ENCODE measurements at places on chromosomes 2 and 18. TPM values are rescaled to one million over a fixed set of nuclear protein-coding genes. Genes with fewer than 3 reads are reported as not detected.

- no peak overlapping the region for H3K4me3 ChIP-seq
- H3K27ac ChIP-seq, result no peak overlapping the region
- peaks cover 7% of the 10 kb centered on the region for H3K36me3 ChIP-seq
- H3K4me1 ChIP-seq, result no peaks in the 10 kb centered on the region
- no peak for DNase-seq
- no peaks in the 10 kb centered on the region for H3K27me3 ChIP-seq
Observed at GRCh38 chr2:146489386-146489785, 1355.4 kb upstream of the ACVR2A start.

GRCh38 chr2:112140205-112140802 lies 2.1 kb downstream of the FBLN7 start:
- peaks cover 14% of the 10 kb centered on the region for H3K36me3 ChIP-seq
- peaks cover 7% of the 10 kb centered on the region for H3K27me3 ChIP-seq
- peaks cover 29% of the 10 kb centered on the region for H3K4me1 ChIP-seq
- H3K27ac ChIP-seq, result peak overlapping the region; percentile 19

DNA sequence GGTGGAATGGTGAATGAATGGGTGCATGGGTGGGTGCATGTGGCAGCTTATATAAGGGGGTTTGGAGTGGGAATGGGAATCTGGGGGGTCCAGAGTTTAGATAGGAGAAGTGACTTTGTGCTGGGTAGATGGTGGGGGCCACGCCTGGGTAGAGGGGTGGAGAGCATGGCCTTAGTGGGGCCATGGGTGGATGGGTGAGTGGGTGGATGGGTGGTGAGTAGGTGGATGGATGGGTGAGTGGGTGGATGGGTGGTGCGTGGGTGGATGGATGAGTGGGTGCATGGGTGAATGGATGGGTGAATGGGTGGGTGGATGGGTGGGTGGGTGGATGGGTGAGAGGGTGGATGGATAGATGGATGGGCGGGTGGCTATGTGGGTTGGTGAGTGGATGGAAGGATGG lies 53.9 kb downstream of the MYO7B start:
- DNase-seq, result no peak
- no peaks in the 10 kb centered on the region for H3K36me3 ChIP-seq
- H3K4me3 ChIP-seq, result no peak overlapping the region
- no peaks in the 10 kb centered on the region for H3K4me1 ChIP-seq

DNA sequence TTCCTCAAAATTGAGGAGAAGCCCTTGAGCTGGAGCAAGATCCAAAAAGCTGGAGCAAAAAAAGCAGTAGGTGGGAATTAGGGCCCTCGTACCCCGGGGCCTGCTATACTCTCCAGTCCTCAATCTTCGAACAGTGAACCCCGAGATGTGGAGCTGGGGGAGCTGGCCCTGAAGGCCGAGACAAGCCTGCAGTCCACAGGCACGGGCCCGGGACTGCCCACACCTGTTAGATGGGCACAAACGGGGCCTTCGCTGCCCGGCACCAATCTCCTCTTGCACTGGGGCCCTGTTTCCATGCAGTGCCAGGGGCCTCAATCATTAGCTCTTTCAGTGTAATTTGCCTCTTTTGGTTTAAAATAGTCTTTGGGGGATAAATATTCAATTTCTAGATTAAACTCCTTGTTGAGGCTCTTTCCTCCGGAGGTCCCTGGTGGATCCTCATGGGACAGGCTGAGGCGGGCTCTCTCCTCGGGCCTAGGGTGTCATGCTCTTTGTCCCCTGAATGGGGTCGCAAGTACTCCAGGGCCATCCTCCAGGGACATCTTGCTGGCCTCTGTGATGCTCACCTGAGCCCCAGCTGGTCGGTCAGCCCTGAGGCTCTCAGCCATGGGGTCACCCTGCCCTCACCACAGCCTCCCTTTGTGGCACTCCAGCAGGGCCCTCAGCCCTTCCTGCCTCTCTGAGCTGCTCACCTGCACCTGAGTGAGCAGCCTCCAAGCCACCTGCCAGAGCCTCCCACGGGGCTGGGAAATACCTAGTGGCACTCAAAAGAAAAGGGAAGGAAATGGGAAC lies 223.6 kb downstream of the ALPK2 start:
- H3K27ac ChIP-seq, result no peak overlapping the region
- peaks cover 17% of the 10 kb centered on the region for H3K4me1 ChIP-seq
- H3K36me3 ChIP-seq, result no peaks in the 10 kb centered on the region
- no peak overlapping the region for H3K4me3 ChIP-seq
- DNase-seq, result no peak

- H3K36me3 ChIP-seq, result no peaks in the 10 kb centered on the region
- no peak for DNase-seq
- H3K27ac ChIP-seq, result no peak overlapping the region
- H3K4me3 ChIP-seq, result no peak overlapping the region
- H3K4me1 ChIP-seq, result peaks cover 25% of the 10 kb centered on the region
- H3K27me3 ChIP-seq, result no peaks in the 10 kb centered on the region
Observed at GRCh38 chr18:50816419-50817166, 3.2 kb downstream of the MRO start.

- no peaks in the 10 kb centered on the region for H3K27me3 ChIP-seq
- H3K27ac ChIP-seq, result no peak overlapping the region
- no peak for DNase-seq
- H3K36me3 ChIP-seq, result no peaks in the 10 kb centered on the region
- H3K4me1 ChIP-seq, result peaks cover 5% of the 10 kb centered on the region
- H3K4me3 ChIP-seq, result no peak overlapping the region
Observed at GRCh38 chr2:175861958-175862357, 140.1 kb downstream of the LNPK start.

DNA sequence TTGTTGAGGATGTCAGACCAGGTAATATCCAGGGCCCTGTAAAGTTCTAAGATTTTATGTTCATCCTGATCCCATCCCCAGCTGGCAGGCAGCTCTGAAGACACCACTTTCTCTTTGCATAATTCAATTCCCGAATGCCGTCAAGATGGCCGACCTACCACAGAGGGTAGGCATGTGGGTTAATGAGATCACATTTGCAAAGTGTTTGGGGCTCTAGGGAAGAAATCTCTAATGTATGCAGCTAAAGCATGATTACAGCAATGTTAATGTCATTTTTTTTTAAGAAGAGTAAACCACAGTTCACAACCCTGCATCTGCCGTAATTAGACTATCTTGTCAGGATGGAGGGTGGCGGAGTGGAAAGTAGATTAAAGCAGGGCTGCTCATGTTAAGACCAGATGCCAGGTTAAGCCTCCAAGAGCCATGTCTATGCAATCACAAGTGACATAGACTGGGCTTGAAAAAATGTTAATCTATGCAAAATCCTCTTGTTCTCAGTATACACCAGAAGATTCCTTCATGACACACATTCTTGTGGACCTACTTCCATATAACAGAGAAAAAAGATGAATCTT lies 131.4 kb downstream of the ALK start:
- H3K27me3 ChIP-seq, result no peaks in the 10 kb centered on the region
- no peak for DNase-seq
- H3K4me1 ChIP-seq, result peaks cover 8% of the 10 kb centered on the region
- no peaks in the 10 kb centered on the region for H3K36me3 ChIP-seq
- H3K27ac ChIP-seq, result peak overlapping the region; percentile 32

DNA sequence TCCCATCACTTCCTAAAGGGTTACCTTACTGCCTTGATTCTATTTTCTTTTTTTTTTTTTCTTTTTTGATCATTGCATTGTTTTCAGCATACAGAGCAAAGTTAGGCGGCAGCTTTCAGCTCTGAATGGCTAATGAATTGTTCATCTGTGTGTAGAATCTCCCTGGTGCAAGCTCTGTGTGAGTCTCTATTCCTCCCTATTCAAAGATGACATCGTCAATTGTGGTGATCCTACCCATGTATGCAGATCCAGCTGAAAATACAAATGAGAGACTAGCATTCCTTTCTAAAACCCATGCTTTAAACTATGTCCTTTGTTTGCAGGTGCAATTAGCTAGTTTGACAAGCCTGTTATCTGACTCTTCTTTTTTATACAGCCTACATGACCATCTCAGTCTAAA lies 539.0 kb downstream of the ARHGAP15 start:
- H3K27me3 ChIP-seq, result no peaks in the 10 kb centered on the region
- no peak for DNase-seq
- H3K4me3 ChIP-seq, result no peak overlapping the region
- peaks cover 7% of the 10 kb centered on the region for H3K36me3 ChIP-seq

DNA sequence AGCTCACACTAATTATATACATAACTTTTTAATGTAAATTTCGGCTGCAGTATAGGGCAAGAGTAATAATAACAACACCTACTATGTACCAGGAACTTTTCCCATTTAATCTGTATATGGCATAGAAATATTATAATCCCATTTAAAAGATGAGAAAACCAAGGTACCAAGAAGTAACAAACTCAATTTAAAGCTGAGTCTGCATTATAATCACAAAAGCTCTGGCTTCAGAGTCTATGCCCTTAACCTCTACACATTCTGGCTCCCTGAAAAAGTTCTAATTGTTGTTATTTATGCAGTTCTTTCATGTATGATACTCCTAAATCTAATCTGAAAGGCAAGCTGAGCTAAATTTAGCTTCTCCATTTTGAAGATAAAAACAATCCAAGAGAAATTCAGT lies 1675.1 kb upstream of the NXPH2 start:
- no peak for DNase-seq
- no peaks in the 10 kb centered on the region for H3K27me3 ChIP-seq
- H3K4me1 ChIP-seq, result no peaks in the 10 kb centered on the region
- H3K4me3 ChIP-seq, result no peak overlapping the region
- H3K27ac ChIP-seq, result no peak overlapping the region

- peaks cover 21% of the 10 kb centered on the region for H3K4me1 ChIP-seq
- no peak for DNase-seq
- H3K4me3 ChIP-seq, result no peak overlapping the region
Observed at GRCh38 chr18:58256316-58257080, 212.5 kb downstream of the NEDD4L start.

DNA sequence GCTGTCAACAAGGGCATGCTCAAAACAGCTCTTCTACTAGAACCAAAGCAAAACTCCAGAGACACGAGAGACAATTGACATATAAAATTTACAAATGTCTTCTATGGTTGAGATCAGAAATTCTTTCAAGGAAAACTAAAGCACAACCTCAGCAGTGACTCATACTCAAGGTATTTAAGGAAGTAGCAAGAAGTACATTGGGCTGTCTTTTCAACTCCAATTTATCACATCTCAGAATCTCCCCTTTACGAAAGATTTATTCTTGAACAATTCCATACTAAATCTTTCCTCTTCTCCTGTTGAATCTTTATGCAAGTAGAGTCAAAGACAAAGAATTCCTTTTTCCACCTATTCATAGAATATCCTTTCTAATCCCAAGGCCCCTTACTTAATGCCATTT lies 324.0 kb downstream of the IRS1 start:
- peaks cover 14% of the 10 kb centered on the region for H3K4me1 ChIP-seq
- H3K27ac ChIP-seq, result no peak overlapping the region
- no peak overlapping the region for H3K4me3 ChIP-seq
- no peaks in the 10 kb centered on the region for H3K27me3 ChIP-seq
- DNase-seq, result no peak

- peak; percentile 23 for DNase-seq
- peaks cover 6% of the 10 kb centered on the region for H3K36me3 ChIP-seq
- peaks cover 5% of the 10 kb centered on the region for H3K4me1 ChIP-seq
Observed at GRCh38 chr2:10900216-10901109, 11.3 kb upstream of the KCNF1 start.

- H3K4me3 ChIP-seq, result no peak overlapping the region
- no peaks in the 10 kb centered on the region for H3K27me3 ChIP-seq
- H3K4me1 ChIP-seq, result peaks cover 9% of the 10 kb centered on the region
- H3K27ac ChIP-seq, result no peak overlapping the region
- H3K36me3 ChIP-seq, result no peaks in the 10 kb centered on the region
Observed at GRCh38 chr2:67032076-67032475, 365.1 kb upstream of the ETAA1 start.

GRCh38 chr2:39179974-39180960 lies 59.4 kb upstream of the SOS1 start:
- H3K4me3 ChIP-seq, result no peak overlapping the region
- no peaks in the 10 kb centered on the region for H3K36me3 ChIP-seq
- H3K4me1 ChIP-seq, result peaks cover 9% of the 10 kb centered on the region

GRCh38 chr18:47174545-47175116 lies 1.5 kb downstream of the IER3IP1 start:
- no peak for DNase-seq
- no peak overlapping the region for H3K4me3 ChIP-seq
- no peak overlapping the region for H3K27ac ChIP-seq

DNA sequence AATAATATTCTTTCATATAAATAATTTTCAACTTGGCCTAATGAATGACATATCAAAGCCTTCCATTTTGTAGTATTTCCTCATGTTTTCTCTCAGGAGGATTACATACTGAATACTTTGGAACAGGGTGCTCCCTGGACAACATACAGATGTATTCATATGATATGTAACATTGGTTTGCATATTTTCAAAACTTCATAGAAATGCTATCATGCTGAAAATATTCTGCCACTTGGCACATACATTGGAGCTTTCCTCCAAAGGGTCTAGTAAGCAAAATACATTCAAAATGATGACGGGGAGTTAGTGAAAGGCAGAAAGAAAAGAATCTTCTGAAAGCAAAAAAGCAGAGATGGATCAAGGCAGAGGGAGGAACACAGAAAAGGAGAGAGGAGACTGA lies 38.1 kb upstream of the RTN4 start:
- H3K36me3 ChIP-seq, result no peaks in the 10 kb centered on the region
- H3K27ac ChIP-seq, result no peak overlapping the region
- H3K4me3 ChIP-seq, result no peak overlapping the region
- H3K27me3 ChIP-seq, result no peaks in the 10 kb centered on the region

DNA sequence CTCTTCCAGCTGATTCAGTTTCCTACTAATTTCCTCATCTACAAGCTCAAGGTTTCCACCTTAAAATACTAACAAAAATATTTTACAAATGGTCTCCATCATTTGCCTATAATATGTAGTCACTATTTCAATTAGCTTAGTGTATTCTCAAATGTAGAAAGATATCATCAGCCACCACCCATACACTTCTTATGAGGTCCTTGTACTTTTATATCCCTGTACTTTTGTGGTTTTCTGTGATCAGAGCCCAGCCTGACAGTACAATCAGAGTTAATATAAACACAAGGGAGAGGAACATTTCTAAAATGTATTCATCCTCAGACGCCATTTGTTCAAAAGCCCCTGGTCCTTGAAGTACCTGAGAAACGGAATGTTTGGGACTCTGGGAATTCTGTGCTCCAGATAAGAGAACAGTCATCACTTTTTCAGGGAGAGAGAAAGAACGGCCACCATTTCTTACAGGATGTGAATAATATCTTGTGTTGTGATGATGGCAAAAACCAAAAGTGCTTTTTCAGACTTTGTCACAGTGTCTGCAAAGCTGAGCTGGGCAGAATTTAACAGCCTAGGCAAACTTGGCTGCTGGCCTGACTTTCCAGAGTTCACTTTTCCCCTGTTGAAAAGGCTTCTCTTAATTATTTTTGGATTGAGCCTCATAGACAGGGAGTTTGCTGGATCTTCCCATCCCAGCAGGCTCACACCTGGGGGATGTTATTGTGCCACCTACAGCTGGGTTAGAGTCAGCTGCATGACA lies 361.7 kb upstream of the ACVR2A start:
- H3K4me1 ChIP-seq, result no peaks in the 10 kb centered on the region
- peaks cover 4% of the 10 kb centered on the region for H3K27me3 ChIP-seq
- H3K36me3 ChIP-seq, result no peaks in the 10 kb centered on the region
- H3K27ac ChIP-seq, result no peak overlapping the region

- H3K27ac ChIP-seq, result no peak overlapping the region
- H3K4me3 ChIP-seq, result no peak overlapping the region
- H3K27me3 ChIP-seq, result peaks cover 16% of the 10 kb centered on the region
- no peak for DNase-seq
Observed at GRCh38 chr18:77095391-77096371, 36.9 kb downstream of the MBP start.

TUBB8B gene
- total RNA-seq, result not detected

SULT1C4 gene
- total RNA-seq, result 8.0 TPM

POTEF gene
- 8.4 TPM for total RNA-seq

POTEJ gene
- total RNA-seq, result not detected

EIF4E2 gene
- 89.0 TPM for total RNA-seq

SERPINB3 gene
- not detected for total RNA-seq

IL1B gene
- total RNA-seq, result not detected

AGXT gene
- not detected for total RNA-seq

MERTK gene
- total RNA-seq, result 3.3 TPM
